Activated naive CD8-positive, alpha-beta T cell treated with anti-CD3 and anti-CD28 coated beads for 36 hours (primary cell): ENCODE measurements at places on chromosomes 5 and 9.

DNA sequence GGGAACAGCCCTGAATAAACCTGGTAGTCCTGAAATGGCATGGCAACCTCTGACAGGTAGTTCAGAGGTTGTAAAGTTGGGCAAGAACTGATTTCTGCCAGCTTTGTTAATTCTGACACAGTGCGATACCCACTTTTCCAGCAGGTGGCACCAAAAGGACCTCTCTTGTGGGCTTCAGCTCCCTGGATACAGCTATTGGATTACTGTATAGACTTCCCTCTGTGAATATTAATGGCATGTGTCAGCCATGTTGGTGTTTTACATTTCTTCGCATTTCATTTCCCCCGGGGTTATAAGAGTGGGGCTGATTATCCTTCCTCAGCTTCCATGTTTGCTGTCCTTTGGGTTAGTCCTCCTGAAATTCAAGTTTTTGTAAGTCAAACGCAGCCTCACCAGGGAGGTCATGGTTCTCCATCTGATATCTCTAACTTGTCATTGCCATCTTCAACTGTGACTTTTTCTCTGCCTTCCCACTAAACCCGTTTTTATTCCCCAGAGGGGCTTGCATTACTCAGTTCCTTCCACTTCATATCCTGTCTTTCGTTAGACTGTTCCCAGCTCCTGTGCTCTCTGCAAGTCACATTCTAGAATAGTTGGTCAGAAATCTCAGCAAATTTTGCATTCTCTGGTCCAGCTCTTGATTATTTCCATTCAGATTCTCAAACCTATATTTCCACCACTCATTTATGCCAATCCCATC lies 135.6 kb downstream of the LIFR start:
- DNase-seq = peak; percentile 6

- no peak for DNase-seq
Measured at GRCh38 chr5:156223547-156223946, 103.4 kb upstream of the SGCD start.

- DNase-seq = no peak
Measured at GRCh38 chr5:172773481-172774469, 2.8 kb upstream of the DUSP1 start.

GRCh38 chr9:4371108-4371507 lies 71.2 kb upstream of the GLIS3 start:
- DNase-seq = no peak

DNA sequence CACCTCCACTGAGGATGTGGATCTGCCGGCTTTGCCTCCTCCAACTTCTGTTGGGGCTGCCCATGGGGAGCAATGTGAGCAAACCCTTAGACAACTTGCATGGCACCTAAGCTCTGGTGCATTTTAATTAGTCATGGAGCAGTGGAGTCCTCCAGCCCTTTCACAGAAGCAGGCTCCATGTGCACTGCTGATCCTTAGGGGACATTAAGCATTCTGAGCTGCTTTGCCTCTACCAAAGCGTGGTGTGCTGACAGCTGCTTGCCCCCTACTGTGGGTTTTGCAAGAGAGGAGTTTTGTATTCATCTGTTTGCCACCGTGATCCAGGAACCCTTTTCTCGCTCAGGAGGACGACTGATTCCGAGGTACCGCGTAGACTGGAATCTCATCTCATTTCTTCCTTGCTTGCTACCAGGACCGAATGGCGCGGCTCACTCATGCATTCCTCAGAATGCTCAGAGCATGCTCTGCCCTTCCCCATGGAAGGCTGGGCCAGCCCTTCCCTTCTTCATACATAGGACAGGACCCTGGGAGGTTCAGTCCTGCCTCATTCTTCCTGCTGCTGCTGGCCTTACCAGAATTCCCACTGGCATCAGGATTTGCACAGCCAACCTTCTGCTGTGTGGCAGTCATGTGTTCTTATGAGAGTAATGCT lies 432.5 kb downstream of the GADD45G start:
- DNase-seq = no peak

DNA sequence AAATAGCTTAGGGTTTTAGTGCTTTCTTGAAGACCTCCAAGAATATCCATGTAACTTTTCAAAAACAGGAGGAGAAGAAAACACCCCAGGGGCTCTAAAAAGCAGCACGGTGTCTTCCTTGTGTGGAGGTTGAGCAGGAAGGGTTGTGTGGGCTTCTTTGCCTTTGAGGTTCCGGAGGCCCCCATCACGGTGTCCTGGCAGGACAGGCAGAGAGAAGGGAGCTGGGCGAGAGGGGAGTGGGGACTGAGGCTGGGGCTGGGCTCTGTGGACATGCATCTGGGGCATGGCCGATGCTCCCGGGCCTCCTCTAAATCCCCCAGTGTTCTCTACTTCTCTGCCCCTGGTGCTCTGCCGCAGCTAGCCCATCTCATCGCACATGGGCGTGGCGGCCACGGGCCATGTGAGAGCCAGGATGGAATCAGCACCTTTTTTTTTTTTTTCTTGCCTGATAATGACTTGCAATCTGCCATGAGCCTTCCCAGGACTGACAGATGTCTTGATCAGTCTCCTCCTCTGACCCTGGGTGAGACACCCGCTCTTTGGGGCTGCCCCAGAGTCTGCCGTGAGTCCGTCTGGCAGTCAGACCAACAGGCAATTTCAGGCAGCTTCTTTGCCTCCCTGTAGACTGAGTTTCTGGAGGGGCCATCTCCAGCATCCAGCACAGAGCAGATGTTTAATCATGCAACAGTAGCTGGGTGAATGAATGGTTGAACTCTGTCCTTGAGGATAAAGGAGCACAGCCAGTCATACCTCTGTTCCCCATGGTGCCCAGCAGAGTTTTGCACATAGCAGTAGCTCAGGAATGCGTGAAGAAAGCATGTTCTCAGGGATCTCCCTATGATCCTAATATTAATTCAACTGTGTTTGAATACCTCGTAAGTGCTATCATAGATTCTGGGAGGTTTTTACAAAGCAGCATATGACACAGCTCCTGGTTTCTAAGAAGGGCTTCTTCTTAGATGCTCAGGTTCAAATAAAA lies 12.1 kb downstream of the CXCL14 start:
- no peak for DNase-seq

GRCh38 chr9:30235068-30235467 lies 2149.4 kb upstream of the ACO1 start:
- DNase-seq = no peak

DNA sequence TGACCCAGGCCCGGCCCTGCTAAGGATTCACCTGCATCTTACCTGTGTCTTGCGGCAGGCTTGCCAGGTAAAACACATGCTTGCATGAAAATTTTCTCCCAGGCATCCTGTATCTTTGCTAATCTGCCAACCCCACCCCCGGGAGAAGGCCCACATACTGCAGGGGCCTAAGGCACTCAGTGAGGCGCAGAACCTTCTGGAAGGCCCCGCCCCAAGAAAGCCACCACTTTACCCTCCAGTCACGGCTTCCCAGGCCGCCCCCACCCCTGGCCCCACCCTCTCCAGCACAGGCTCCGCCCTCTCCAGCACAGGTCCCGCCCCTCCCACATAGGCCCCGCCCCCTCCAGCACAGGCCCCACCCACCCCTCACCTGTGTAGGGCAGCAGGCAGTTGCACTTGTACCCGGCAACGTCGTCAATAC lies 29.8 kb upstream of the SEC16A start:
- DNase-seq = no peak

DNA sequence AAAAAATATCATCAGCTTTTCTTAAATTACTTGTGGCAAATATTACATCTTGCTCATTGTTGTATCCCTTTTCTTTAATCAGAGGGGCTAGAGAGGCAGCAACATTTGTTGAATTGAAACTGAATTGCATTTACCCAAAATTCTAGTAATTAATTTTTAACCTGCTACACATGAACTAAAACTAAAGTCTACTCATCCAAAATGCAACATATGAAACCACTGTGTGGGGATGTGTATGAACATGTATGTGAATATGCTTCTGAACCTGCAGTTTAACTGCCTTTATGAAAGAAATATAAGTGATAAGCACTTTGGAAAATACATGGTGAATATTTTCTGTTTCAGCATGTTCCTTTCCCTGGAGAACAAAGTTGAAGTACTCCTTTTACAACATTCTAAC lies 158.5 kb downstream of the KIAA0825 start:
- DNase-seq = no peak

DNA sequence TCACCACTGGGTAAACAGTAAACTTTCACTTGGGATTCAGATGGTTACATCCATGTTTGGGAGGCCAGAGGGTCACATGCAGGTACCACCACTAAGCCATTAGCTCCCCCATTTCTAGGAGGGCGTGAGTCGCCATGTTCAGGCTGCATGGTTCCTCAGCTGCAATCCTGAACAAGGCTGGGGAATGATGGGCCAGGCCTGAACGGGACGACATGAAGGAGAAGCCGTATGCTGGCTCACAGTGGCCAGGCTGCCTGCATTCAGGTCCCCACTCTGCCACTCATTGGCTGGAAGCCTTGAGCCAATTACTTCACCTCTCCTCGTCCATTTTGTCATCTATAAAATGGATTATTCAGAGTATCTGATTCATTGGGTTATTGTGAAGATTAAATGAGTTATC lies 9.0 kb upstream of the FBP2 start:
- no peak for DNase-seq

DNA sequence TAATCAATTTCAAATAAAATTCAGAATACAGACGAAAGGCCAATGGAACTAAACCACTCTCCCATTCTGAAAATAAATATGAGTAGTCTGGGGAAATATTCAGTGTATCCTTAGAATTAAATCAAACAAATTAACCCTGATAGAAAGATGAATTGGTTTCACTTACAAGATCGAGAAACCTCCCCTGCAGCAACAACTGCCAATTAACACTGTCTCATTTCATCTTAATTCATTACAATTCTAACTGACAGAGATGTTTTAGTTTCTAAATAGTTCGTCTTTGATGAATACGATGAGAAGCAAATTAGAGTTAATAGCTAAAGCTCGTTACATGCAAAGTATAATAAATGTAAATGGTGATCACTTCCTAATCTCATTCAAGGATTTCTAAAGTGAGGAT lies 247.1 kb downstream of the EDIL3 start:
- no peak for DNase-seq

DNA sequence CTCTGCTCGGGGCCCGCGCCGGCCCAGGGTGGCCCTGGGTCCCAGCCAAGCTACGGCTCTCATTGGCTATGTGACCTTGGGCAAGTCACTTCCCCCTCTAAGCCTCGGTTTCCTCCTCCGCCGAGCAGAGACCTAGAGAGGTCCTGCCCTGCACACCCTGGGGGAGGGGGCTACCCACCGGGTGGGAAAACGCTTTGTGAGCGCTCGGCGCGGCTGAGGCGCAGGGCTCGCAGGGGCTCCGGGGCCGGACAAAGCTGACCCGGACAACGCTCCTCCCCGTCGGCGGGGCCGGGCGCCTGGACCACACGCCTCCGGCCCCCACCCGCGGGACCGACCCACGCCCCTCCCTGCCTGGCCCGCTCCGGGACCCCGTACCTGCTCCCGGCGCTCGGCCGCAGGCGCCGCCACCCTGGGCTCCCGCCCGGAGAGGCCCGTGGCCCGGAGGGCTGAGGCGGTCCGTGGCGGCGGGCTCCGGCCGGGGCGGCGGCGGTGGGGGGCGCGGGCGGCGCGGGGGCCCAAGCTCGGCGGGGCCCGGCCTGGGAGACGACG lies 85.7 kb upstream of the MELK start:
- peak; percentile 70 for DNase-seq

- no peak for DNase-seq
Measured at GRCh38 chr9:98109052-98109451, 10.0 kb downstream of the TRIM14 start.

DNA sequence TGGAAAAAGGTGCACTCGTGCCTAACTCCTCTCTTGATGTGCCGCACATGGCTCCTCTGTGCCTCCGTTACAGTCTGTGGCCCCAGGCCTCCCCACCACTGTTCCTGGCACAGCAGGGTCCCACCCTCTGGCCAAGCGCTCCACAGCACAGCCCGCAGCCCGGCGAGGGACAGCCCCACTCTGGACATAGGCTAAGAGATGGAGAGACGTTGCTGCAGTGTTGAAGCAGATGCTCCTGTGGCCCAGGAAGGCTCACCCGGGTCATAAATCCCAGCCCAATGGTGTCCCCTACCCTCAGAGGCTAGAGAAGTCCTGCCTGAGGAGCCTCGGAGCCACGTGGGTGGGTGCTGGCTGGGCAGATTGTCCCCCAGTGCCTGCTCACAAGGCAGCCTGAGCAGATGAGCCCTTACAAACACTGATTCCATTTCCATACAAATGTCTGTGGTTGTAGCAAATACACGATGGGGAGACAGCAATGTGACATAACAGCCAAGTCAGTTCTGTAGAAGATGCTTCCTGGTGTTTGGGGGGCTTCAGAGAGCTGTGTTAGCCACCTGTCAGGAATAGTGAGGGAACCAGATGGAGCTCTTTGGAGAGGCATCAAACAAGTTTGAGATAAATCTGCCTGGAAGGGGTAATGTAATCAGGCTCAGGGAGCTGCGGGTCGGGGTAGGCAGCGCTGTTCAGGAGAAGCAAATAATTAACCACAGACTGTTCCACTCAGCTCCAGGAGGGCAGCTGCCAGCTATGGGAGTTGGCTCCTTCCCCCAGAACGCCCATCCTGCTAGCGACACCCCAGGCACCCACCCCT lies 41.7 kb downstream of the C5orf15 start:
- no peak for DNase-seq

DNA sequence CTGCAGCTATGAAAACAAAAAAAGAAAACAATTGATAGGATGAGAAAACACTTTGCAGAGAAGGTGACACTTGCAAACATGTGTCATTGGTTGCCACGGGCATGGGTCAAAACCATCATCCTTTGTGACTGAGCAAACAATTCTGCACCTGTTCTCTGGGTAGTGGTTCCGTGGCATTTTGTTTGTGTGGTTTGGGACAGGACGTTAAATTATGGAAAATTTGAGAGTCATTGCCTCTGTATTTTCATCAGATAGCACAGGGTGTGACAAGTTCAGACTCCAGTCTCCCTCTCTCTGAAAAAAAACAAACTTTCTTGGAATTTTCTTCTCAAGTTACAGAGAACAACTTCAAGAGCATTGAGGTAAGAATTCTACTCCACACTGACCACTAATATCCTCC lies 113.4 kb upstream of the HMHB1 start:
- DNase-seq = no peak

DNA sequence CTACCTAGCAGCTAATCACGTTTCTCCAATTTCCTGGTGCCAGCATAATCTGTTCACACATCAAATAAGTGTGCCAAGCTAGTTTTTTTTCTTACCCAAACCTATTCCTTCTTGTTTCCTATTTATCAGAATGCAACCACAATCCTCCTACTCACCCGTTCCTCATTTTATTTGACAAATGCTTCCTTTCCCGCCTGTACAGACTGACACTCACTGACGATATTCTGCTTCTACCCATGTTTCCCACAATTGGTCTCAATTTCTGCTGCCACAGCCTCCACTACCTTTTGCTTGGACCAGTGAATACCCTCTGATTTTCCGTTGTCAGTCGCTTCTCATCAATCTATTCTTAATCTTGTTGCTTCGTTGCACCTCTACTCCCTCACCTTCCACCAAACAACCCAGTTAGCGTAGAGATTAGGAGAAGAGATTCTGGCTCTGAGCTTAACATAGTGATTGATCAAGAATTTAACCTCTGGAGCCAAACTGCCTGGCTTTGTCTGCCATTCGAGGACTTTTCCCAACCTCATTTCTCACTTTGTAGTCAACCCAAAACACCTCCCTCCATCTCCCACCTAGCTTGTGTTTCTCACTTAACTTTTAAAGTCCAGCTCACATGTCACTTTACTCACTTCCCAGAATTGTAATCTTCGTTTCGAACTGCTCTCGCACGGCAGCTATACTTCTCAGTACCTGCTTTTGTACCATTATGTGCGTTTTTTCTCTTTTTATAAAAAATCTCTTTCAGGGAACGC lies 729 bp upstream of the TMEM38B start:
- DNase-seq = no peak

GRCh38 chr5:5939759-5940370 lies 438.5 kb downstream of the MED10 start:
- no peak for DNase-seq

- DNase-seq = no peak
Measured at GRCh38 chr9:136675477-136676296, 11.6 kb downstream of the AGPAT2 start.
